ENCODE measurements at places on chromosomes 3 and 15.

DNA sequence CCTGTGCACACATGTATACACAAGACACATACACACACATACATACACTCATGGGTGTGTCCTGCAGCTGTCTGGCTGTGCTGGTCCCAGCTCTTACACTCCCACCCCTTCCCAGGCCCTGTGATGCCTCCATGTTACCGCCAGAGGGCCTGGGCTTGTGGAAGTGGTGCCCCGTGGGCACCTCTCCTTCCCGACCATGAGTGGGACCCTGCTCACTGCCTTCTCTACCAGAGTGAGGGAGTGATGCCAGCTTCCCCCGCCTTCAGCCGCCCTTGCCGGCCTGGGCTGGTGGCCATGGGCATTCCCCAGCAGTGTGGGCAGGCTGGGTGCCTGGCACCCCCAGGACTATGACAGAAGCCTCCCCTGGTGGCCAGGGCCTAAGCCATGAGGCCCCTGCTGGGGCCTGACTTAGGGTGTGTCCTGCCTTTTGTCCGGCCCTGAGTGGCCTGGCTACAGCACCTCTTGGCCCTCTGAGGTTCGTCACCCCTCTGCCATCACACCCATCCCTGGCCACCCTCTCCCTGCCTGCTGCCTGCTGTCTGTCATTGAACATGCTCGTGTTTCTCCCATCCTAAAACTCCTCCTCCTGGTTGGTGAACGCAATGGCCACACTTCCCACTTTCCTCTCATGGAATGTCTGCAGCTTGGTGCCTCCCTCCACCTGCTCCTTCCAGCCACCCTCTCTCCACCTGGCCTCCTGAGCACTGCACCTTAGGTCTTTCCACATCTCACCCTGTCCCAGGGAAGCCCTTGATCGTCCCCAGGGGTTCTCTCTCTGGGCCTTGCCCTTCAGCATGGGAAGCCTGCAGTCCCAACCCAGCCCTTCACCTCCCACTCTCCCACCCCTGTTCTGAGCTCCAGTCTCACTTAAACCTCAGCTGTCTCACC, 14.6 kb downstream of the HDAC11 start:
- no peak overlapping the region for H3K27ac ChIP-seq
- no peak overlapping the region for H3K4me3 ChIP-seq
- peaks cover 30% of the 10 kb centered on the region for H3K4me1 ChIP-seq
- peak; percentile 25 for ATAC-seq
- H3K36me3 ChIP-seq, result peaks cover 52% of the 10 kb centered on the region

DNA sequence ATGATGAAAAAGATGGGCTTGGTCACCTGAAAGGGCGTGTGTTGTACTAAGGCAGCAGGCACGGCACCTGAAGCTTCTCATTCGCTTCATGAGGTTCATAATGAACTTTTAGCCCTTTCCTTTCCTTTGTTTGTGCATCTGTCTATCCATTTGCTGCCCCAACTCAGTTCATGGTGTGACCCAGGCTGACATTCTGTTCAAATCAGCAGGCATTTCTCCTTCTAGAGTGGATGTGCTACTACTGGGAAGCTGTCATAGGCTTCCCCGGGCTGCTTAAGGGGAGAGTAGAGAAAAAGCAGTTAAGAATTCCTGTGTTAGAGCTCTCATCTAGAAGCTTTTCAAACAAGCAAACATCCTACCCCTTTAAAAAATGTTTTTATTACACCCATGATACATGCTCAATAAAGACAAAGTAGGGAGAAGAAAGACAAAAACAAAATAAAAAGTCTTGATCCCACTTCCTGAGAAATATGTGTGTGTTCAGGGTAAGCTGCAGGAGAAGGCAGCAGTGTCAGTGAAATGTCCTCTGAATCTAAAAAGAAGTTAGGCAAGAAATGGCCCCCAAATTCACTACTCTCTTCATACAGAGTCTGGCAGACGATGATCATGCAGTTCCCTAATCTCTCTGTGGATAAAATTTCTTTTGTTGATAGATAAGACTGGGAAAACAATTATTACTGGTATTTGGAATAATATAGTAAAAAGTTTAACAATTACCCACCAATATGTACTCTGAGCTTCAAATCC, 136.9 kb upstream of the PFN2 start:
- no peaks in the 10 kb centered on the region for H3K36me3 ChIP-seq
- ATAC-seq, result no peak
- no peaks in the 10 kb centered on the region for H3K4me1 ChIP-seq
- no peak overlapping the region for H3K4me3 ChIP-seq

DNA sequence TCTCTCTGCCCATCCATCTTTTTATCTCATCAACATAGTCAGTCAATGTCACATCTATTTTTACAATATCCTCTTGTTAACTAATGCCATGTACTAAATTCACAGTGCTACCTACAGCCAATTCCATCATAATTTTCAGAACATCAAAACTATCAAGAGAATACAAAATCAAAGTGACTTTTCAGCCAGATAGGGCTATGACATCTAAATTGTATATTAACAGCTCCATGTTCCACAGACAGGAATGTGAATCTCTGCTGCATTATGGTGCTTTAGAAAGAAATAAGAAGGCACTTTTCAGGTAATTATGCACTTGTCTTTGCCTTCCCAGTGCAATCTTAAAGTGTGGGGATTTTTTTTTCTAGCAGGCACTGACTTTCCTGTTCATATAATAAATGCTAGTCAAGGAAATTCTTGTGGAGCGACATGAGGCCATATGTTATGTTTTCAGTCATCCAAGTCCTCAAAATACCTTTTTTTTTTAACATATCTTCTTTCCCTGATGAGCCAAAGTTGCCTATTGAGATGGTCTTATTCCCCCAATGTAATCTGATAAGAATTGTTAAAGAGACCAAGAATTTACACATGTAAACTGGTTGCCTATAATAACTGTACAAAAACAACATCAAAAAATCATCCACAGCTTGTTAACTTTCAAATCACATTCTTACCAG, 252.0 kb upstream of the CNTN3 start:
- no peak overlapping the region for H3K27ac ChIP-seq
- no peaks in the 10 kb centered on the region for H3K36me3 ChIP-seq
- H3K4me3 ChIP-seq, result no peak overlapping the region
- H3K4me1 ChIP-seq, result no peaks in the 10 kb centered on the region
- ATAC-seq, result no peak

GRCh38 chr3:39638301-39638700, 170.8 kb downstream of the MOBP start:
- no peak for ATAC-seq
- H3K4me3 ChIP-seq, result no peak overlapping the region
- H3K36me3 ChIP-seq, result no peaks in the 10 kb centered on the region
- no peaks in the 10 kb centered on the region for H3K4me1 ChIP-seq
- H3K27me3 ChIP-seq, result peaks cover 1% of the 10 kb centered on the region
- no peak overlapping the region for H3K27ac ChIP-seq

DNA sequence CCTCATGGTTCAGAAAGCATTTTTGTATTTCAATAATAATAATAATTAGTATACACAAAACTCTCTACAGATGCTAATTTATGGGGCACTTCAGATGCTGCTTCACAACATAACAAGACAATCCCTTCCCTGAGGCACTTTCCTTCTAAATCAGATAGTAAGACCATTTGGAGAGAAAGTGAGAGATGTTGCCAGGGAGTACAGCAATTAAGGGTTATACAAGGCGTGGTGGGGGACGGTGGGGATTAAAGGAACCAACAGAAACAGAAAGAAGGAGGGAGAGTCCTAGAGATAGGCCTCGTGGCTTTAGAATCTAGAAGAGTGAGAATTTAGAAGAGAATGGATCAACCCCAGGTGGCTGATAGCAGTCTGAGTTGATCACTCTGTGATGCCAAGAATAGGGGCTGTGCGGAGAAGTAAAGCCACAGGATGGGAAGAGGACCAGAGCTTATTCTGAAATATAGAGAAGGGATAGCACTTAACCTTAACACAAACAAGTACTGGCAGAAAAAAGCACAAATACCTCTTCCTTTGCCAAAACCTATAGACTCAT, 76.9 kb downstream of the ETFA start:
- H3K4me1 ChIP-seq, result no peaks in the 10 kb centered on the region
- H3K27ac ChIP-seq, result no peak overlapping the region
- no peaks in the 10 kb centered on the region for H3K27me3 ChIP-seq
- H3K36me3 ChIP-seq, result no peaks in the 10 kb centered on the region
- ATAC-seq, result no peak

DNA sequence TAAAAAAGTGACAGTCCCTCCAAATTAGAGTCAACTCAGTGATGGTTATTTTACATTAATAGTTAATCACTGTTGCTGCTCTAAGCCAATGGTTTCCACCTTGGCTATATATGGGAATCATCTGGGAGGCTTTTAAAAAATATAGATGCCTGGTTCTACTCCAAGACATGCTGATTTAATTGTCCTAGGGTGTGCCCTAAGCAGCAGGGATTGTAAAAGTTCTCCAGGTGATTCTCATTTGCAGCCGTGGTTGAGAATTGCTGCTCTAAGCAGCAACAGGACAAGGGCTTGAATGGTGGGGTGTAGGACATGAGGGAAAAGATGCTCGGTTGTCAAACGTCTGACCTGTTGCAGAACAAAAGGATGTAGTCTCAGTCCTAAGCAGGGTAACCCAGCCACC, 405.1 kb upstream of the MCTP2 start:
- ATAC-seq, result no peak
- no peaks in the 10 kb centered on the region for H3K36me3 ChIP-seq
- H3K4me3 ChIP-seq, result no peak overlapping the region
- no peak overlapping the region for H3K27ac ChIP-seq
- no peaks in the 10 kb centered on the region for H3K27me3 ChIP-seq

DNA sequence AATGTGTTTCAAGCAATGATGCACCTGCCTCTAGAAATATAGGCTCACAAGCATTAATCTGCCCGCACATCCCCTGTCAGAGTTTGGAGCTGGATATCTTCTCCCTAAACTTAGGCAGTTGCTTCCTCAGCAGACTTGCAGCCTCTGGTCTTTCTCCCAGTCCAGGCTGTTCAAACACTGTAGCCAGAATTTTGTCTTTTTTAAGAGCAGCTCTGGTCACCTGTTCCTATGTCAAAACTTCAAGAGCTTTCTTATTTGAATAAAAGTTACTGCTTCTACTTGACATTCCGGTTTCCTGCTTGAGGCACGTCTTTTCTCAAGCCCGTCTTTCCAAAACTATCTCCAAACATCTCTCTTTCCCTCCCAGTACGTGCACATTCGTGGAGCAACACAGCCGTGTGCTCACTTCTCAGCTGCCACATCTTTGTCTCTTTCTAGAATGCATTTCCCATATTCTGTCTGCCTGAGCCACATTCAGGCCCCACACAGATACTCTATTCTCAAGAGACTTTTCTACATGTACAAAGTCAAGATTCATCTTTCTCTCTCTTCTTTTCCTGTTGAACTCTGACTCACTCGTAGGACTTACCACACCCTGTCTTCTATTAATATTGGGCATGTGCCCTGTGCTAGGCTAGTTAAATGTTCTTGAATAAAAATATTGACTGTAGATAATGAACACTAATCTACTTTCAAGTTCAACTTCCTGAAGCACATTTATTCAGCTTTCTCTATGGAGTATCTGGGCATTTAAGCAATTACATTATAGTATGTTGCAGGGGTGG, 307.7 kb upstream of the SOX2 start:
- no peak for ATAC-seq
- H3K27me3 ChIP-seq, result no peaks in the 10 kb centered on the region
- no peak overlapping the region for H3K4me3 ChIP-seq
- H3K36me3 ChIP-seq, result no peaks in the 10 kb centered on the region
- H3K4me1 ChIP-seq, result no peaks in the 10 kb centered on the region

DNA sequence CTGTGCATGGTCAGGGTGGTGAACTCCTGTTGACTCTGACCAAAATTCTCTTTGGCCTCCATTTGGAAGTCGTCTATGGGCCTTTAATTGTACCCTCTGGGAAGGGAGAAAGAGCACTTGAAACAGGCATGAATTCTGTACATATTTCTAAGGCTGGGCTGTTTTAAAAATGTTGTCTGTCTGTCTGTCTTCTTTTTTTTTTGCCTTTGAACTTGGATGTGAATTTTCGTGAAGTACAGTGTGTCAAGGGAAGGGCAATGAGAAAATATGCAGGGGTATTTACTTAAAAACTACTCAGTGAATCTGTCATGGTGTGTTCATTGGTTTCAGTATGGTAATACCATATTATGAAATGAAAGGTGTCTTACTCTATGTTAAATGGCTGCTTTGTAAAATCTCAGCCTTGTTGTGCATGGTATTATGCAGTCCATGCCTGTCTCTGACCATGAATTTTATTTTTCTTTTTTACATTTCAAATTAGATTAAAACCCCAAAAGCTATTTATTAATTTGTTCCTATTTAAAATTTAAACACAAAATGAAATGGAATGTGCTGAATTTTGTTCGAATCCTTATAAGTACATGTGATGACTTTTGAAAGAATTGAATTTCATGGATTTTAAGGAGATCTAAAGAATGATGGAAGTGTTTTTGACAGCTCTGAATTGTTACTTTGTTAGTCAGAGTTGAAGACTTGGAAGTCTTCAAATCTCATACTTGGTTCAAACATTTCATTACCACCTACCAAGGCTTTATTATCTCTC, 51.1 kb downstream of the RARB start:
- peaks cover 17% of the 10 kb centered on the region for H3K4me1 ChIP-seq
- no peak for ATAC-seq
- peak overlapping the region; percentile 63 for H3K27ac ChIP-seq

- ATAC-seq, result no peak
- no peak overlapping the region for H3K4me3 ChIP-seq
- no peaks in the 10 kb centered on the region for H3K4me1 ChIP-seq
- no peak overlapping the region for H3K27ac ChIP-seq
- H3K27me3 ChIP-seq, result no peaks in the 10 kb centered on the region
- H3K36me3 ChIP-seq, result peaks cover 34% of the 10 kb centered on the region
Observed at GRCh38 chr15:76401285-76401684, 64.7 kb downstream of the ISL2 start.

- no peaks in the 10 kb centered on the region for H3K4me1 ChIP-seq
- ATAC-seq, result no peak
- no peaks in the 10 kb centered on the region for H3K36me3 ChIP-seq
Observed at GRCh38 chr3:49666592-49666991, 7.6 kb upstream of the APEH start.

DNA sequence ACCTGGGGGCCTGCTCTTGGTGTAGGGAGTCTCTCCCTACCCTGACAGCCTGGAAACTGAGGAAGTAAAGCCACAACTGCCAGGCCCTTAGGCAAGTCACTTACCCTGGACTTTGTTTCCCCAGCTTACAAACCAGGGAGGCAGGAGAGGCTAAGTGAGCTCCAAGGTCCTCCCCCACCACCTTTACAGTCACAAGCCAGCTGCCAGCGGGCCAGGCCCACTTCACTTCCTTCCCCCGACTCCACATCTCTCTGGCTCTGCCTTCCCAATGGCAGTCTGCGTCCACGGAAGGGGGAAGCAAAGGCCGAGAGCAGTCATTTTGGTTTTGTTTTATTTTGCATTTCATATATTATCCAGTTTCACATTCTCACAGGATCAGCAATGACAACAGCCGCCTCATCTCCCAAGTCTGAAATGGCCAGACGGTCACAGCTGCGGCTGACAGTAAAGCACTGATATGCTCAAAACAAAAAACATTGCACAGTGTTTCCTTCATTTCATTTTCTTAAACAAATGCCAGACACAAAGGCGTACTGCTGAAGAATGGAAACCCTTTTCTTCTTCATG, 35.7 kb downstream of the RBPMS2 start:
- H3K27ac ChIP-seq, result peak overlapping the region; percentile 81
- ATAC-seq, result no peak
- H3K4me3 ChIP-seq, result no peak overlapping the region
- no peaks in the 10 kb centered on the region for H3K36me3 ChIP-seq
- no peaks in the 10 kb centered on the region for H3K4me1 ChIP-seq

GRCh38 chr15:63066272-63066671, 23.7 kb downstream of the TPM1 start:
- H3K27me3 ChIP-seq, result no peaks in the 10 kb centered on the region
- H3K4me3 ChIP-seq, result no peak overlapping the region
- peaks cover 17% of the 10 kb centered on the region for H3K4me1 ChIP-seq
- no peak for ATAC-seq
- peak overlapping the region; percentile 67 for H3K27ac ChIP-seq
- peaks cover 45% of the 10 kb centered on the region for H3K36me3 ChIP-seq

All from gastroesophageal sphincter (tissue), 4 donors.